ENCODE measurements at places on chromosomes 13 and 19.
A peak's percentile ranks its signal among the peaks of the same experiment; 100 is the strongest.

- DNase-seq = no peak
These were observed 77.7 kb upstream of the VSTM2B start for GRCh38 chr19:29448046-29448445.

GRCh38 chr19:41597600-41598041 lies 21.7 kb downstream of the CEACAM21 start:
- DNase-seq = peak; percentile 78

DNA sequence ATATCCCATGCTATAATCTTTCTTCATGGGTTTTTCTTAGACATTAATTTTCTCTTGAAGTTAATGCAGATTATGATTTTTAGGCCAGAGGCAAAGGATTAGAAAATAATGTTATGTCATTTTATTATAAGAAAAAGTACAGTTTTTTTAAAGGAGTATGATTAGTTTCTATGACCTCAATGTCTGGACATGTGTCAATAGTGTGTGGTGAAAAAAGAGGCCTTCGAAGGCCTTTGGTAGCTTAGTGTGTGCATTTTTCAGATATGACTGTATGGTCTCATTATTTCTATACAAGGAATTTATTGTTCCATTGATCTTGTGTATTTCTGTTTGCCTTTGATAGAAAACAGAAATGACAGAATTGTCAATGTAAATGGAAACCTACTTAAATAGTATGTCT lies 195.6 kb downstream of the GPC5 start:
- no peak for DNase-seq

GRCh38 chr13:106691341-106691740 lies 123.4 kb upstream of the ARGLU1 start:
- DNase-seq = no peak

DNA sequence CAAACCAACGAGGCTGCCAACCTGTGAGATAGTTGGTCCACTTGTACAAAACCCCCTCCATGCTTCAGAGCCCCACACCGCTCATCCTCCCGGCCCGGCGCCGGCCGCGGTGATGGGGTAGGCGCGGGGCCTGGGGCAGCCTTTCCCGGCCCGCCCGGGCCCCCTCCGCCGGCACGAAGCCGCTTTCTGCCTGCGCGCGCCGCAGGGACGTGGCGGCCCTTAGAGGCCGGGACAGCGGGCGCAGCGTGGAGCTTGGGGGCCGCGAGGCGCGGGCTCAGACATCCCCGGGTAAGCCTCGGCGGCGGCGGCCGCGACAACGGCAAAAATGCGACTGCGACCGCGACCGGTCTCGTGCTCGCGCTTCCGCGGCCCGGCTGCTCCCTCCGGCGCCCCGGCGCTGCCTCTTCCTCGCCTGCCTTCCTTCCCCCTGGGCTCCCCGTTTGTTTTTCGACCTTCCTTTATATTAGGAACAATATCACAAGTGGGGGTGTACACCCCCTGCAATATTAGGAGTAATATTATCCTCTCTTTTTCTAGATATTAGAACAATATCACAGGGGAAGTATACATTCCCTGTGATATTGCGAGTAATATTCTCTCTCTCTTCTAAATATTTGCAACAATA lies 53.9 kb upstream of the CEACAM21 start:
- peak; percentile 33 for DNase-seq

DNA sequence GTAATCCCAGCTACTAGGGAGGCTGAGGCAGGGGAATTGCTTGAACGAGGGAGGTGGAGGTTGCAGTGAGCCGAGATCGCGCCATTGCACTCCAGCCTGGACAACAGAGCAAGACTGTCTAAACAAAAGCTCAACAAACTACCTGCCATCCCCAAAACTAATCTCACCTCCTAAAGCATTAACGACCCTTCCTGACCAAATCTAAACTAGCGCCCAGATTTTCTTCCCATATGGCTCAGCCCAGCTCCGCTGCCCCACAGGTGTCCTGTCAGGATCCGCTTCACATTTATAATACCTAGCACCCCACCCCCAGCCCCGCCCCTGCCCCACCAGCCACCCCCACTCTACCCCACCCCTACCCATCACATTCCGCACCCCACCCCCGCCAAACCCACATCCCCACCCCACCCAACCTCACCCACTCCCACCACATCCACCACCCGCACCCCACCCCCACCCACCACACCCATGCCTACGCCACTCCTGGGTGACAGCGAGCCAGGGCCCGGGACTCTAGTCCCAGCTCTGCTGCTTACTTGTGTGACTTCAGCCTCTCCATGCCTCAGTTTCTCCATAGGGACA lies 599 bp downstream of the C19orf12 start:
- DNase-seq = peak; percentile 50

DNA sequence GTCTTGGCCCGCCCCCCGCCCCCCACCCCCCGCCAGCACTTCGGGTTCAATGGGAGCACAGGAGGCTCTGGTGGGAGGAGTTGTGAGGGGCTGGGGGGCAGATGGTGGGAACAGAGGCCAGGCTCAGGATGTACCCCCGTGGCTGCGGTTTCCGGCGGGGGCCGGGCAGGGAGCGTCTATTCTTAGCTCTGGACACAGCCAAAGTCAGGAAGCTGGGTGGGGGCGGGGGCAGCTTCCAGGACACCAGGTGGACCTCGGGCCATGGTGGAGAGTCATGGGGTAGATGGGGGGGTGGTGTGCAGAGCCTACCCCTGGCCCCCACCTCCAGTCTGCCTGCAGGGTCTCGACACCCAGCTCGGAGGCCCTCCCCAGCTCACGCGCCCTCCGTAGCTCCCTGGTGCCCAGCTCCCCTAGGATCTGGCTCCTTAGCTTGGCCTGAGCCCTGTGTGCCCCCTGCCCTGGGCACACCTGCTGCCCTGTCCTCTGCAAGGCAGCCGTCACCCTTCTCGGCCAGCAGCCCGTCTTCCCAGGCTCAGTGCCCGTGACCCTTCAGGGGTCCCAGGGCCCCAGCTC lies 2.2 kb upstream of the TBXA2R start:
- DNase-seq = no peak

- DNase-seq = no peak
These were observed 2.5 kb downstream of the HDGFL2 start for GRCh38 chr19:4474514-4475022.

DNA sequence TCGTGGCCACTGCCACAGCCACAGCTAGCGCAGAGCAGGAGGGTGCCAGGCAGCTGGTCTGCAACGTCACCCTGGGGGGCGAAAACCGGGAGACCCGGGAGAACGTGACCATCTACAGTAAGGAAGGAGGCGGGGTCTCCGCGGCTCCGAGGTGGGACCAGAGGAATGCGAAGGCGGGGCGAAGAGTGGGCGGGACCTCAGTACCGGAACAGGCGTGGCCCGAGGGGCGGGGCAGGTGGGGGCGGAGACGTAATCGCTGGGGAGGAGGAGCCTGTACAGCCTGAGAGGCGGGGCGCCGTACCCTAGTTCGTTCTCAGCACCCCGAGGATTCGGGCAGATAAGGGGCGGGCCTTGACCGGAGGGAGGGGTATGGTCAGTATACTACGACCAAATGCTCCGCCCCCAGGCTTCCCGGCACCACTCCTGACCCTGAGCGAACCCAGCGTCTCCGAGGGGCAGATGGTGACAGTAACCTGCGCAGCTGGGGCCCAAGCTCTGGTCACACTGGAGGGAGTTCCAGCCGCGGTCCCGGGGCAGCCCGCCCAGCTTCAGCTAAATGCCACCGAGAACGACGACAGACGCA lies 2.5 kb downstream of the ICAM5 start:
- DNase-seq = peak; percentile 67

DNA sequence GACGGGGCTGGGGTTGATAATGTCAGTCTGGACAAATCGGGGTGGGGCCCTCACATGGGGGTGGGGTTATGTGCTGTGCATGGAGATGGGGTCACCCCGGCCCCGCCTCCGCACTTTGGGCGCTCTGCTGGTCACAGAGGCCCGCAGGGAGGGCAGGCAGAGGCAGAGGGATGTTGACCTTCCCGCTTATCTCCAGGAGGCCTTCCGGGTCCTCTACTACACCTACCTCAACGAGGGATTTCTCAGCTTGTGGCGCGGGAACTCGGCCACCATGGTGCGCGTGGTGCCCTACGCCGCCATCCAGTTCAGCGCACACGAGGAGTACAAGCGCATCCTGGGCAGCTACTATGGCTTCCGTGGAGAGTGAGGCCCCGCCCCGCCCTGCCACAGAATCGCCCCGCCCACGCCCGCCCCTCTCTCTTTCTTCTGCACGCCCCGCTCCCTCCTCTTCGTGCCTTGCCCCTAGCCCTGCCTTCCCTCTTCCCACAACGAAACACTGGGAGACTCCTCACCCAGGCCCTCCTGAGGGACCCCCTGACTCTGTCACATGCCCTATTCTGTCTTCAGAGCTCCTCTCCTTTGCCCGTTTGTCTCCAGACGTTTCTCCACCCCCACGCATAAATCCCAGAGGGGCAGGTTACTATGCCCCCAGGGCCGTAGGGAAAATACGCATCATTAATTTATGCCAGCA lies 32.8 kb downstream of the TMEM161A start:
- no peak for DNase-seq

- DNase-seq = no peak
These were observed 114.0 kb upstream of the SLC7A1 start for GRCh38 chr13:29709407-29710069.

DNA sequence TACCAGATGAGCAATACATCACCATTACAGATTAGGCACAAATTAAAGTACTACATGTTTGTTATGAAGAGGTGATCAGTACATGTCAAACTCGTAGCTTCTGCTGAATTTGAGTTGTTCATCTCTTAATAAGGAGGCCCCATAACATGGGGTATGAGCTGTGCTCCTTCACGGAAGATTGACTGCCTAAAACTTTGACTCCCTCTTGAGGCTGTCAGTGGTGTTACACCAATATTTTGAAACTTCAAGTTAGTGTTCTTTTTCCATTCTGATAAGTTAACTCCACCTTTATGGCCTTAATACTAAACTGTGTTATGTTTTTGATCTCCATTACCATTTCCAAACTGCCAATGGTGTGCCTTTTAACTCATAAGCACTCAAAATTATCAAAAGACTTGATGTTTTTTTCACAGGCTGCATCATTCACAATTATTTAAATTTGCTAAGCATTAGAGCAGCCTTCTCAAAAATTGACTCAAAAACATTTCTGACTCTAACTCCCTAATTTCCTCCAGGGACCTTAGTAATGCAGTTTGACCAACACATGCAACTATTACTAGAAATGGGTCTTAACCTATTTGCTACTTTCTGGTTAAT lies 1591.5 kb downstream of the PCDH9 start:
- no peak for DNase-seq

- DNase-seq = no peak
These were observed 3.7 kb downstream of the ZNF787 start for GRCh38 chr19:56117376-56117884.

DNA sequence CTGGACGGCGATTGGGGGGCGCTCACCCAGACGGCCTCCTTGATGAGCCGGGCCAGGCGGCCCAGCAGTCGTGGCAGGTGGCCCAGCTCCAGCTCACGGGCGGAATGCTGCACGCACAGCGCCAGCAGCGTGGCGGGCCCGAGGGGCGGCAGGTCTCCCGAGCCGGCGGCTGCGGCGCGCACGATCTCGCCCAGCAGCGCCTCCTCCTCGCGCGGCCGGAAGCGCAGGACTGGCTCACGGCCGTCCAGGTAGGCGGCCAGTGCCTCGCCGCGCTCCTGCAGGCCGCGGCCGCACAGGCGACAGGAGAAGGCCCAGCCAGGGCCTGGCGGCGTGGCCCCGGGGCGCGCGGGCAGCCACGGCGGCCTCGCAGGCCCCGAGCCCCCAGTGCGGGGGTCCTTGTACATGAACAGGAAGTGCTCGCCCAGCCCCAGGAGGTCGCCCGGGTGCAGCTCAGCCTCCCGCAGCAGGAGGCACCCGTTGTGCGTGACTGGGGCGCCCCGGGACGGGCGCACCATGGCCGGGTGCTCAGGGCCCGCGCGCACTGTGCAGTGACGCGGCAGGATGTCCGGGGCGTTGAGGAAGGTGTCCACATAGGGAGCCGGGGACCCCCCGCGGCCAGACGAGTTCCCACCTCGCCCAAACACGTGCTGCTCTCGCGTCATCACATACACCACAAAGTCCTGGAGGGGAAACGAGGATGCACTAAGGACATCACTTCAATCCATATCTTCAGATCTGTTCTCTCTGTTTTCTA lies 9.6 kb upstream of the MAMSTR start:
- no peak for DNase-seq

- DNase-seq = no peak
These were observed 12.3 kb downstream of the COL4A1 start for GRCh38 chr13:110294622-110295021.

DNA sequence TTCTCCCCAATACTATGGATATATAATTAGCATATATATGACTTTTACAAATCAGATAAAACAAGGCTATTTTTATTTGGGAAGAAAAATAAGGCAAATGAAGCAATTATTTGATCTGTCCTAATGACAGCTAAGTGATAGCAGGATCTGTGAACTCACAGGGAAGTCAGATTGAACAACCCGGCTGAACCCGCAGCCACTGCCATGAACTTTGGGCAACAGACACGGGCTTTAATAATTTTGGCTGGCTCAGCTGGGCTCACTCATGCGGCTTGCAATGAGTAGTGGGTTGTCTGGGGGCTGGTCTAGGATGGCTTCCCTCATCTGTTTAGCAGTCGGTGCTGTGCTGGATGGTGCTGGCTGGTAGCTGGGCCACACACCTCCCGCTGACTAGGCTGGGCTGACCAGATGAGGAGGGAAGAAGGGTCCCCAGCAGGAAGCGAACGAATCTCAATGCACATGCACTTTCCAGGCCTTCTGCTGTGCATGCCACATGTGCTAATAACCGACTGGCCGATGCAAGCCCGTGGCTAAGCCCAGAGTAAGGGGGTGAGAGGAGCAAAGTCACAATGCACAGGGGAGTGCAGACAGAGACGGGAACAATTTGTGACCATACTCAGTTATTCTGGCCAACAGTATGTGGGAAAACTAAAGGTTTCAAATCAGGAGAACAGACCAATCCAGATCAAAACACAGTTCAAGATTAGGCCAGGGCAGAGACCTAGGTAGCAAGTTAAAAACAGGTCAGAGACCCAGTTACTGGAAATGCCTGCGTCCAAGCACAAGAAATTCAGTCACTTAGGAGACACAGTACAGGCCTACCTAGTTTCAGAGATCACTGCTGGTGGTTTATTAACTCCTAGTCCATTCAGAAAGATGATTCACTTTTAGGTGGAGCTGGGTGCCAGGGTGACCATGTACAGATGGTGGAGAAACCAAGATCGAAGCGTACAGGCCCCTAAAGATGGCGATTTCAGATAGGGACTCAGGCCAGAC lies 22.3 kb downstream of the CRYL1 start:
- DNase-seq = no peak

DNA sequence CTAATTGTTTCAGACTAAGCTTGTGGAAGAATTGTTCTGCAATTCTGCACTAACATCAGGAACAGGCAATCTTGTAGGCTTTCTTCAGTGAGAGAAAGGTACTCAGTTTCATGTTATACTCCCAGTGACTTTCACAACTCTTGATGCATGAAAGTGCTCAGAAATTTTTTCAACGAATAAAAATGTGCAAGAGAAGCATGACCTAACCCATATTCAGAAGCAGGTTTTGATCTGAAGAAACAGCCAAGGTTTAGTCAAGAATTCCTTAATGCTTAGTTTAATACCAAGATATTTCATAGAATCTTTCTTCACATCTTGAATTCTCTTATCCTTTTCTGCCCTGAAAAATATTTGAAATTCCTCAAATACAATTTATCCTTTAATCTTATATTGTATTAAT lies 197.2 kb upstream of the CSNK1A1L start:
- no peak for DNase-seq
